ENCODE measurements at places on chromosomes 2 and 18.

GRCh38 chr2:240463866-240464481, 28.5 kb downstream of the GPC1 start:
- no peak for DNase-seq

- no peak for DNase-seq
These were observed 62.9 kb upstream of the CYRIA start for GRCh38 chr2:16728351-16729136.

GRCh38 chr2:160427629-160428404, 65.8 kb downstream of the RBMS1 start:
- no peak for DNase-seq

DNA sequence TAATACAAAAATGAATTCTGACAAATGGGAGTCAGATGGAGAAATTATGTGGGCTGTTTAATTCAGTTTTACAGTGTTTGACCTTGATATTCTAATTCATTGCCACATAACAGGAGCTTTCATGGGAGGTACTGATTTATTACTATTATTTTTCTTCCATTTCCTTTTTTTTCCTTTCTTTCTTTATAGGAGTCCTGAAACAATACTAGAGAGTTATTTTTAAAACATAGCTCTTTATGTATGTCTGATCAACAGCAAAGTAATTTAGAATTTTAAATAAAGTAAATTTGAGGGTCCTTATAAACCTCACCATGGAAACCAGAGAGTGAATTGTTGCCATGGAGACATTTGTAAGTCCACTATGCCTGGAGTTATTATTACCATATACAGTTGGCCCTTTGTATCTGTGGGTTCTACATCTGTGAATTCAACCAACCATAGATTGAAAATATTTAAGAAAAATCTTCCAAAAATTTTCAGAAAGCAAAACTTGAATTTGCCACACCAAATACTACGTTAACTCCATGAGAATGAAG, 40.9 kb upstream of the PPP4R1 start:
- DNase-seq, result no peak

- DNase-seq, result no peak
These were observed 12.6 kb downstream of the MFSD6 start for GRCh38 chr2:190420801-190421200.

GRCh38 chr2:226767056-226767813, 32.4 kb downstream of the IRS1 start:
- DNase-seq, result no peak

DNA sequence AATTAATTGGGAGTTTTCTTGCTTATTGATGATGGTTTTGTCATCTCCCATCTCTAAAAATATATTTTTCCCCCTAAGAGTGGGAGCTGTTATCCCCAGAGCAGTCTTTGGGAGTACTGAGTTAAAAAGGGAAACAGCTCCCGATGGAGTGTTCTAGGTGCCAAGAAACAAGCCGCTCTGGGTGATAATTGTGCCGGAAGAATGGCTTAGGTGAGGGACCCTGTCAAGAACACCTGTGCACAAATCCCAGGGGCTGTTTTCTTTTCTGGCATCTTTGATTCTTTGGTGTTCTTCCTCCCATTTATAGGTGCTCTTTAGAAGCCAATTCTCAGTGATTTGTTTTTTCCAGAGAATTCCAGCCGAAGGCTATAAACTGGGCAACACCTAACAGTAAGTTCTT, 1.4 kb upstream of the CAPN13 start:
- no peak for DNase-seq

- no peak for DNase-seq
These were observed 65.4 kb downstream of the INPP5D start for GRCh38 chr2:233125455-233126065.

GRCh38 chr18:36128530-36128870, 640 bp downstream of the SLC39A6 start:
- DNase-seq, result no peak

GRCh38 chr2:121038891-121039616, 245.9 kb downstream of the TFCP2L1 start:
- no peak for DNase-seq

DNA sequence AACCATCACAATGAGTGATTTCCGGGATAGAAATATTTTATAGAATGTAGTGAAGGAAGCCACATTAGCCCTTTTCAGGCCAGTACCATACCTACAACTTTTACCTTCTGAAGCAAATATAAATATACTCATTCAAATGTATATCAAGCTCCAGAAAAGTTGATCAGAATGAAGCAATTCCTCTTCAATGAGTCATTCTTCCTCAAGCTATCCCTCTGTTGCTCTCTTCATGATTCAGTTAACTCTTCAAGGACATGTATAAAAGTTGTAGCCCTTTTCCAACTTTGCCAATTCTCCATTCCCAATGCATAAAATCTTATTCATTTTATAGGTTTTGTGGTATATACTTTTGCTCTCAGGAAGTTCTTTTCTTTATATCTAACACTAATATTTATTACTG, 242.1 kb upstream of the RGPD4 start:
- DNase-seq, result no peak

DNA sequence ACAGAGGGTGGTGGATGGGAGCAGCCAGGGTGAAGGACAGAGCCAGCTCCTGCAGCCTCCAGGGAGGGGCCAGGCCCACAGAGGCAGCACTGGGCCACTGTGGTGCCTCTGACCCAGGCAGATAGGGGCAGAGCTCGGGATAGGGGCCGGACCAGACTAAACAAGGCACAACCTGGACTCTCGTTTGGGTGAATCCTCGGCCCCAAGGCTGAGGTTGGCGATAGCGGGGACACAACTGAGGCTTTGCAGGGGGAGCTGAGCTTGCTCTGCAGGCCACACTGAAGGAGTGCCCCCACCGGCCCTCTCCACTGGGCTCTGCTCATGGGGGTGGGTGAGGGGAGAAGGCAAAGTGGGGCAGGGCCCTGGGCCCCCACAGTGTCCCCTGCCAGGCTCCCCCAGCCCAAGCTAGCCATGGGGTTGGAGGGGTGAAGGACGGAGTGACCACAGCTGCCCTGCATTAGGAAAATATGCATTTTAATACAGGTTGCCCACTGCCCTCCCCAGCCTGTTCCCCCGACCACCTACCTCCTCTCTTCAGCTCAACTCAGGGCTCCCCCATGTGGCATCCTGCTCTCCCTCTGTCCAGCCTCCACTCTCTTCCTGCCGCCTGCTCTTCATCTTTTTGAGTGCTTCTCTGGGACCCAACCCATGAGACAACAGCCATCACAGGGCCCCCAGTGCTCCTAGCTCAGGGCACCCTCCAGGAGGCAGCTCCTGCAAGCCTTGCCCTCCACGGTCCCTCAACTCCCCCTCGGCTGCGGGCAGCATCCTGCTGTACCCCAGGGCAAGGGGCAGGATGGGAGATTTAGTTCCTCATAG, 152.8 kb downstream of the INHBB start:
- DNase-seq, result no peak

- DNase-seq, result peak; percentile 8
These were observed 15.1 kb downstream of the CLIP4 start for GRCh38 chr2:29130295-29130694.

DNA sequence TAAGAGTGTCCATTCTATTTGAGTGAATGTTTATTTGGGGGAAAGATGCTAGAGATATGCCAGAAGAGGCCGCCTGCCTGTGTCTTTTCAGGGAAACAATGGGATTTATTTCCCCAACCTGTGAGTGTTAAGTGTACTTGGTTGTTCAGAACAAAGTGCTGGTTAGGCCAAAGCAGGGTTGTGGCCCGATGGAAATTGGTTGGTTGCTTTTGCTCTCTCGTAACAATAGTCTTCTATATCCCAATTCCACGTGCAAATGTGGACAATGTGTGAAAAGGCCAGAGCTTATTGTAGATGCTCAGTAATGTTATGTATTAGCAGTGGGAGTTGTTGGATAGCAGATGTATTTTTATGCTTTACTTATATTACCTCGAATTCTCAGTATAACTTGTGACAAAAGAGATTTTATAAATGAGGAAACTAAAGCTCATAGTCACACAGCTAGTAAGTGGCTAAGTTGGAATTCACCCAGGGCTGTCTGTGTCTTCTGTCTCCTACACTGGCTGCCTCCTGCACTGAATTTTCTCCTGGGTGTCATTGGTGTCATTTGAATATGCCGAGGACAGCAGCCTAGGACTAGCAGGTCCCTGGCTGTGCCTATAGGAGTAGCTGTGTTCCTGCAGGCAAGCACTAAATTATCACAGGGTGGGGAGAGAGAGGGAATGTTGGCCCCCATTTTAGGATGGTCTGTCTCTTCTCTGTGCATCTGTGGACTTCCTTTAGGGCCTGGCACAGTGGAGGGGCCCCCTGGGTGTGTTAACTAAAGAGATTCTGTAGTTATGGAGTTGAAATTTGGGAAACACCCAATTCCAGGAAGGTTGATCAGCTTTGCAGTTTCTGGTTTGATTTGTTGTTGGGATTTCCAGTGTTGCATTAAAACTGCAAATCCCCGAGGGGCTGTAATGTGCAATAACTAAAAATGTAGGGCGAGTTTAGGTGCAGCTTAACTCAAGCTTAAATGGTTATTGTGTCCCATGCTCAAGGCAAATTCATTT, 21.6 kb downstream of the GPD2 start:
- DNase-seq, result no peak

DNA sequence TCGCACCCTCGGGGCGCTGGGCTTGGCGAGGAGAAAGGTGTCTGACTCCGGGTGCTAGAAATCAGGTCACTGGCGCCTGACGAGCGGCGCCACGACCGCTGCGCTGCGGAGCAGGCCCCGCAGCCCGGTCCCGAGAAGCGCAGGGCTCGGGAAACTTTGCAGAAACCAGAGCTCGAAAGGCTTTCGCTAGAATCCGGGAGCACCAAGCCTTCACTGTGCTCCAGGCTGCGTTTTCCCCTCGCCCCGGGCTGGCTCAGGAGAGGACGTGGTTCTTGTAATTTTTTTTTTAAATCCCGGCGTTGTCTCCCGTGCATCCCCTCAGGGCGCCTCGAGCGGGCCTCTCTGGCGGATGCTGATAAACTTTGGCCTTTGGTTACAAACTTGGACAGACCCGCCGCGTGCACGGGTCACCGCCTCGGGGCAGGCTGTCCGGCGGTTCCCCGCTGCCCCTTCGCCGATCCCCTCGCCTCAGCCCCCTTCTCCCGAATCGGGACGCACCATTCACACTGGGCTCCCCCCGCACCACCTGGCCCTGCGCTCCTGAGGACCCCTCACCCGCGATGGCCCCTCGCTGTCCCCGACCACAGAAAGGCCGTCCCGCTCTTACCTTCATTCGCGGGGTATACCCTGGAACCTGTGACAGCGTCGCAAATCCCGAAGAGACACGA, 419 bp downstream of the EPHA4 start:
- DNase-seq, result peak; percentile 12

GRCh38 chr2:164039270-164039669, 303.5 kb upstream of the FIGN start:
- DNase-seq, result no peak

- DNase-seq, result no peak
These were observed 4.2 kb downstream of the STAMBP start for GRCh38 chr2:73832930-73833329.

GRCh38 chr2:16726577-16726976, 60.9 kb upstream of the CYRIA start:
- no peak for DNase-seq

DNA sequence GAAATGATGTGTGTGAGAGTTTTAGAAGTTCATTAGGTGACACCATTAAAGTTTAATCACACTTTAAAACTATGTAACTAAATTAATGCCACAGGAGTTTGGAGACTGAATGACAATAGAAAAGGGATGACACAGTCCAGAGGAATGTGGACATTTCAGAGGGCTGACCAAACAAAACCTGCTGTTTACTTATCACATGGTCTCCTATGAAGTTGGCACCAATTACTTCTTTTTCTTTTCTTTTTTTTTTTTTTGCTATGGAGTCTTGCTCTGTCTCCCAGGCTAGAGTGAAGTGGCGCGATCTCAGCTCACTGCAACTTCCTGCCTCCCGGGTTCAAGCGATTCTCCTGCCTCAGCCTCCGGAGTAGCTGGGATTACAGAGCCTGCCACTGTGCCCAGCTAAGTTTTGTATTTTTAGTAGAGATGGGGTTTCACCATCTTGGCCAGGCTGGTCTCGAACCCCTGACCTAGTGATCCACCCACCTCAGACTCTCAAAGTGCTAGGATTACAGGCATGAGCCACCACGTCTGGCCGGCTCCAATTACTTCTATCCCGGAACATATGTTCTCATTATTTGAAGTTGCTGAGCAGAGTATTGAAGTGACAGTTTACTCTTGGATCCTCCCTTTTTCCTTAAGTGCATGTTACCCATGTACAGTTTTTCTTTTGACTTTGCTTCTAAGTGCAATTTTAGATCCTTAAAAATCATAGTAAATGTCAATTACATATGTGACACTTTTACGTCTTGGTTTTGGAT, 4.3 kb downstream of the AGPS start:
- DNase-seq, result no peak

DNA sequence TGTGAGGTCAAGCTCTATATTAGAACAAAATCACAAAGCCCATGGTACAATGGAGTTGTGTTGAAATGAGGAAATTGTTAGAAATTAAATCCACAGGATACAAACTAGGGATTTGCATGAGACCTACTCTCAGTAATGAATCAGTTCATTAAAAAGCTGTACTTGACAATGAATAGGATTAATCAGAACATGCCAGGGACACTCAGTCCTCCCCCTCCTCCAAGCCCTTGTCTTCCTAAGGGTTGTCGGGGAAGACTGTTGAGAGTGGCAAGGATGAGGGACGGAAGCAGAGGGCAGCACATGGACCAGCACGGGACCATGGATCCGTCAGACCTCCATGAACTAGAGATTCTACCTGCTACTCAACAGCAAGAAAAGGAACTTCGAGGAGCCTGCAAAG, 39.8 kb downstream of the SPRED2 start:
- no peak for DNase-seq

DNA sequence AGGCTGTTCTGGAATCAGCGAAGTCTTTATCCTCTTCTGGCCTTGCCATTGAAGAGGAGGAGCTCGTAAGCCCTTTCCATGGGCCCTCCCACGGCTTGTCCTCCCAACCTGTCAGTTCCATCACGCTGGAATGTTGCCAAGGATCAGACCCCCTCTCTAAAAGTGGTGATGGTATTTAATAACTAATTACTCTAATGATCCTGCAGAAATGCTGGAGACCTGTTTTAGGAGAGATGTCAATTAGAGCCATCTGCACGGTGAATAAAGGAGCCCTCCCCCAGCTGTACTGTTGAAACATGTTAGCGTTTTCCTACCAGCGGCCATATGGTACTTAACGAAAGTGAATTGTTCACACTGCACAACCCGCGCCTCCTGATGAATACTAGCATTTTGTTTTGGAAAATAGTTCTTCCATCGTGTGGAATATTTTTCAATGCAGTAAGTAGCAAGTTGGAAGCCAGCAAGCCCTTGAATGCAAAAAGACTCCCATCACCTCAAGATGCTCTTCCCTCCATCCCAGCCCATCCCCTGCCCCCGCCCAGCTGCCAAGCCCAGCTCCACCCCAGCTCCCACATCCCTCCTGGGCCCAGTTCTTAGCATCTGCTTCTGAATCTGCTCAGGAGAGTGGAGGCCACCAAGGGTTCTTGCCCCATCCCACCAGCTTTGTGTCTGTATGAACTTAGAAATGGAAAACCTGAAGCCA, 145.4 kb downstream of the KLHL29 start:
- DNase-seq, result no peak

GRCh38 chr2:19971691-19972090, 18.2 kb downstream of the WDR35 start:
- DNase-seq, result no peak

- DNase-seq, result no peak
These were observed 89.4 kb upstream of the TAF1B start for GRCh38 chr2:9753665-9754531.

Measured in activated T-helper 1 cell treated with anti-CD3 and anti-CD28 coated beads, Interleukin-2, amount 50 U/mL, for 16 hours (primary cell).